Activated T-cell treated with anti-CD3 and anti-CD28 coated beads, Interleukin-2, amount 50 U/mL, for 72 hours (primary cell): ENCODE measurements at places on chromosomes 13 and 19. TPM values are rescaled to one million over a fixed set of nuclear protein-coding genes. Genes with fewer than 3 reads are reported as not detected.

DNA sequence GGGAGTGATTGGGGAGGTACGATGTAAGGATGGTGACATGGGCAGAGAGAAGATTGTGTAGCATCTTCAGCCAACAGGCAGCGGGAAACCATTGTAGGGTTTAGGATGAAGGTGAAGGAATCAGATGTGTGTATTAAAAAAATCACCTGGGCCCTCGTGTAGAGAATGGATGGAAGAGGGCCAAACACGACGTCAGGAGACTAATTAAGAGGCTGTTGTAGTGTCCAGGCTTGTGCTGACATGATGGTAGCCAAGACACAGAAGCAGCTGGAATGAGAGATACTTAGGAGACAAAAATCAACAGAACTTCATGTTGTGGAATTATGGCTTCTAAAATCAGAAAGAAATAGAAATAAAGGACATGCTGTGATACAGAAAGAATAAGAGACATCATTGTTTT is 41.2 kb upstream of the ARGLU1 start:
- peaks cover under 1% of the 10 kb centered on the region for H3K36me3 ChIP-seq
- H3K27me3 ChIP-seq, result peaks cover 23% of the 10 kb centered on the region
- DNase-seq, result no peak
- H3K27ac ChIP-seq, result no peak overlapping the region

GRCh38 chr13:50460358-50460757 is 383.1 kb downstream of the DLEU7 start:
- H3K36me3 ChIP-seq, result no peaks in the 10 kb centered on the region
- H3K27me3 ChIP-seq, result no peaks in the 10 kb centered on the region
- H3K4me3 ChIP-seq, result no peak overlapping the region
- H3K27ac ChIP-seq, result no peak overlapping the region

- no peak for DNase-seq
- H3K36me3 ChIP-seq, result no peaks in the 10 kb centered on the region
- no peaks in the 10 kb centered on the region for H3K27me3 ChIP-seq
These were observed 83.4 kb downstream of the MIPEP start for GRCh38 chr13:23805821-23806220.

DNA sequence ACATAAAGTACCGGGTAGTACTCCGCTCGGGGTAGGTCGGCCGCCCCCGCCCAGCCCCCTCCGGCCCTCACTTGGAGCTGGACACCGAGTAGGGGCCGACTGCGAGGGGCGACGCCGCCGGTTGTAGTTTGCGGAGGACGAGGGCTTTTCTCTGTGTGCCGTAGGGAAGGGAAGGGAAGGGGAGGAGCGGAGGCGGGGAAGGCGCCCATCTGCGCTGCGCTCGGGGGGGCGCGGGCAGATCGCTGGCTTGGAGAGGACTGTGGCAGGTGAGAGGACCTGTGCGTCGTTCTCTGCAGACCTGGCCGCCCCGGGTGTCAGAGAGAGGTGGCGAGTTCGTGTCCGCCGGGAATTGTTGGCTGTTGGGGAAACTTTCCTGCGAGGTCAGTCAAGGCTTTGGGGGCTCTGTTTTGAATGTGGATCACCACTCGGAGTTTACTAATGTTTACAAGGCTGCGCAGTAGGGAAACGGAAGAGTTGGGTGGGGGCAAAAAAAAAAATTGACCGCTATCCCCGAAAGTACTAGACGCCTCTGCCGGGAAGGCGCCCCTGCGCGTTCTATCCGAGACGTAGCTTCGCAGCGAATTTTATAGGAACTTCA is 1.4 kb downstream of the ING1 start:
- peaks cover 36% of the 10 kb centered on the region for H3K4me1 ChIP-seq
- peaks cover 9% of the 10 kb centered on the region for H3K36me3 ChIP-seq
- H3K27me3 ChIP-seq, result no peaks in the 10 kb centered on the region
- H3K4me3 ChIP-seq, result peak overlapping the region; percentile 96
- peak overlapping the region; percentile 99 for H3K27ac ChIP-seq

DNA sequence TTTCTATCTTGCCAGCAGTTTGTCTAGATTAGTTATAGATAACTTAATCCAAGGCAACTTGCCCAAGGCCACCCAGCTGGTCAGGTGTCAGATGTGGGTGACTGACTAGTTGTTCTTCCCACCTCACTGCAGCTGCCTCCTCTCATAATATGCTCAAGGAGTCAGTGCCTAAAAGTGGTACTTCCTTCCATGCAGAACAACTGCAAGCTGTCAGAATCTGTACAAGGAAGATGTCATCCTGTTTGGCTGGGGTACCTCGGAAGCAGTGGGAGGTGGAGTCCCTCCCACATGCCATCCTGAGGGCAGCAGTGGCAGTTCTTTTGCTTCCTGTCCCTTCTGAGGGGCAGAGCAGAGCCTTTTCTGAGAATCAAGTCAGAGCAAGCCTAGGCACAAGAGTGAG is 193.2 kb upstream of the RFC3 start:
- H3K27ac ChIP-seq, result no peak overlapping the region
- H3K36me3 ChIP-seq, result no peaks in the 10 kb centered on the region
- H3K27me3 ChIP-seq, result no peaks in the 10 kb centered on the region
- peaks cover 23% of the 10 kb centered on the region for H3K4me1 ChIP-seq
- no peak overlapping the region for H3K4me3 ChIP-seq
- DNase-seq, result no peak

DNA sequence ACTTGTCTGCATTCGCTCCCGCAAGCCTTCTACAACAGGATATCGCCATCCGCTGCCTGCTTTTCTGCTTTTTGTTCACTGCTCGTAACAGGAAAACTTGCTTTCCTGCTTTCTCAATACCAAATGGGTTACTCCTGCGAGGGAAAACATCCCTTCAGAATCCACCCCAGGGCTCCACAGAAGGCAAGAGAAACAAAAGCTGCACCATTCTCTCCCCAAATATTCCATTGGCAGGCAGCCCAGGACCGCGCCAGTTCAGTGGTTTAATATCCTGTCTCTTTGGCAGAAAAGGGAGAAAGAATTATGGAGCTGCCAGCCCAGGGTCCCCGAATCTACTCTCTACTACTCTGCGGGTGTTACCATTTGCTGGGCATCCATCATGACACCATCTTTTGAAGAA is 84.7 kb upstream of the DOCK9 start:
- peaks cover 6% of the 10 kb centered on the region for H3K36me3 ChIP-seq
- peaks cover 79% of the 10 kb centered on the region for H3K4me1 ChIP-seq
- H3K27ac ChIP-seq, result peak overlapping the region; percentile 21
- peak overlapping the region; percentile 0 for H3K4me3 ChIP-seq
- H3K27me3 ChIP-seq, result no peaks in the 10 kb centered on the region

ZNF557 gene
- total RNA-seq, result 11.9 TPM

APC2 gene
- 0.02 TPM for total RNA-seq

RGL3 gene
- total RNA-seq, result not detected

SGCG gene
- not detected for total RNA-seq

MAMSTR gene
- total RNA-seq, result 0.69 TPM

OCEL1 gene
- 19.4 TPM for total RNA-seq

MPND gene
- 10.3 TPM for total RNA-seq

WASF3 gene
- total RNA-seq, result 0.14 TPM
